ENCODE measurements at places on chromosomes 7 and 10.

GRCh38 chr10:15842556-15843169 lies 17.6 kb downstream of the MINDY3 start:
- DNase-seq: no peak

- no peak for DNase-seq
Measured at GRCh38 chr7:157003445-157003755, 7.1 kb downstream of the MNX1 start.

- DNase-seq: no peak
Measured at GRCh38 chr7:148838905-148839304, 45.2 kb downstream of the EZH2 start.

DNA sequence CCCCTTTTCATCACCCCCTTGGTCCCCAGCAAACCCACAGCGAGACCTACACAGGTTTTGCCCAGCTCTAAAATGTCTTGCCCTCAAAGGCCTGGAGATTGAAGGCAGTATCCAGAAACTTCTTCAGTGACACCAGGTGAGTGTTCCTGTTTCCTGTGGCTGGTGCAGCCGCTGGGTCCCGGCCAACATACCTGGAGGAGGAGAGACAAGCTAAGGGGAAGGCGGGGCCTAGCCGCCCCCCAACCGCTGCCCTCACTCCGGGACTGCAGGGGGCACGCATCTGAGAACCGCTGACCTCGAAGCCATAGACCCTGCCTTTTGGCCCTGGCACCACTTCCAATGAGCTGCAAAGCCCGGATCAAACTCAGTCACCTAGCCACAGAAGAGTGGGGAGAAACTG lies 27.0 kb downstream of the OGDHL start:
- no peak for DNase-seq

DNA sequence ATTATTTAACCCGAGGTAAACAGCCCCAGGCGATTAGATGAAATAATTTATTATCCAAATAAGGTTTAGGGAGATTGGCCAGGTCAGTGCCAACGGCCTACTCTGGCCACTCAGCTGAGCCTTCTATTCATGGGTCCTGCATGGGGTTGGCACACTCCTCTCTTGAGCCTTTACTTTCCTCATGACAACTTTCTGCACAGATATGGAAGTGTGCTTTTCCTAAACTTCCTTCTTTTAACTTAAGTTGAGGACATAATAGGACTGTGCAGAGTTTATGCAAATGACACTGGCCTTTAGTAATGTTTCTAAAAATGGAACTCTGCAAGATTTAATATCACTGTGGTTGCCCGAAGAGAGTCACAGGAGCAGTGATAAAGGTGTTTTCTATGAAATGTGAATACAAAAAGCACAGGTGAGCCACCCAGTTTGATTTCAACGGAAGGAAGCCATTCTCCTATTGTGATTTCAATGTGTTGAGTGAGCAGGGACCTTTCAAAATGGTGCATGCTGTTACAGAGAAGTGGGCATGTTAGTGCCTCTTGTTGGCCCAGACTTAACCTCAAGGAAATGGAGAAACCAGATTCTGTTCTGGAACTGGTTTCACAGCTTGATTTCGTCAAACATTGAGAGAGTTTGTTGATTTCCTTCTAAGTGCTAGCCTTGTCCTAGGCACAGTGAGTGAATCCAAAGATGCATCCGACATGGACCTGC lies 55.7 kb downstream of the LYZL2 start:
- no peak for DNase-seq

- DNase-seq: no peak
Measured at GRCh38 chr10:113474752-113475151, 78.1 kb upstream of the HABP2 start.

DNA sequence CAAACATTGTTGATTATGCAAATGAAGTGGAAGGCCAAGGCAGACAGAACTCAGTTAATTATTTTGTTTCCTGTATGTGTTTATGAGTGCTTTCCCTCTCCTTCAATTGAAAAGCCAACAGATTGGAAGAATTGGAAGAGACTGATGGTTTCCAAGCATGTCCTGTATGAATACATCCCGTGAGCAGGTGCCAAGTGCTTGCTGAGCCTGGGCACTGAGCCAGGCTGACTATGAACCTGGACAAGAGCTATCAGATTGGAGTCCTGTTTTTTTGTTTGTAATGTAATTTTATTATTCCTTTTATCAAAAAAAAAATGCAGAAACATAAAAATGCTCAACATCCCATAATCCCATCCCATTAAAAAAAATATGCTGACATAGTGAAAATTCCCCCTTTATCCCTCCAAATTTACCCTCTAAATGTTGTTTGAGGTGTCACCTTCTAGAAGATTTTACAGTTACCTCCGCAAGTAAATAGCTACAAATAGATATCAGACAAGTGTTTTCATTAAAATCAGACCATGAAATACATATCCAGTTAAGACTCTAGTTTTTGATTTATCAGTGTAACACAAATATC lies 449.5 kb downstream of the GRID1 start:
- no peak for DNase-seq

GRCh38 chr10:78819361-78820006 lies 249.3 kb upstream of the ZMIZ1 start:
- DNase-seq: no peak

DNA sequence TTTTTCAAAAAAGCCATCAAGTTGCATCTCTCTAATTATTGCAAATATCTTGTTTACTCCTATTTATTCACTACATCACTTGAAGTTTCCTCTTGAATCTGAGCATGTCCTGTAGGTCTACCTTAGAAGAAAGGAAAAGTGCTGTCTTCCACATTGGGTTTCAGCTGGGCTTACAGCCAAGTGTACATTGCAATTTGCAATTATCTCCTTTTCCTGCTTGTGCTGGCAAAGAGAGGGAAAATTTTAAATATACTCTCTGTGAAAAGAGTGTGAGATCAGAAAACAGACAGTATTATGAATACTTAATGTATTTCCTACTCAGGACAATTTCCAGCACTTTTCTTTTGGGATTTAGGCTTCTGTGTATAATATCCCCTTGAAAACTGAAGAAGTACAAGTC lies 839.7 kb downstream of the CNTNAP2 start:
- DNase-seq: no peak

DNA sequence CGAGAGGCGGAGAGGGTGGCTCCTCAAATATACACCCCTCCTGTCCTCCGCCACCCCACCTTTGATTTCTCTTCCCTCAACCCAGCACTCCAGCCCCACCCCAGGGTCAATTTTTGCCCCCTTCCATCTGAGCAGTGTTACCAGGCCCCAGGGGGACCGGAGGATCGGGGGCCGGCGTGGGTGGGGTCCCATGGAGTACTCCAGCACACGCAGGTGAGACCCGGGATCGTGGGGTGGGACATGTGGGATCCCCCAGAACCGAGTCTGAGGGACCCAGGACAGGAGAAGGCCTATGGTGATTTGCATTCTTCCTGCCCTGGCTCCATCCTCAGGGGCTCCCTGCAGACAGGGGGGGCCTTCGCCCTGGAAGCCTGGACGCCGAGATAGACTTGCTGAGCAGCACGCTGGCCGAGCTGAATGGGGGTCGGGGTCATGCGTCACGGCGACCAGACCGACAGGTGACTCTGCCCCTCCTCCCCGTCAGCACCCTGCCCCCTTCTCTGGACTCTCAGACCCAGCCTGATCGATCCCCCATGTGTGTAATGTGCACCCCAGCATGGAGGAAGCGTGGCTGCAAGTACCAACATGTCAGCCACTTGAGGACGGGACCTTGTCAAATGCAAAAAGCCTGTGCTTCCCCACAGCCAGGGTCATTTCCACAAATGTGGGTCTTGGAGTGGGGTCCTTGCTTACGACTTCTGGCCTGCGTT lies 744 bp downstream of the TRIP6 start:
- no peak for DNase-seq

DNA sequence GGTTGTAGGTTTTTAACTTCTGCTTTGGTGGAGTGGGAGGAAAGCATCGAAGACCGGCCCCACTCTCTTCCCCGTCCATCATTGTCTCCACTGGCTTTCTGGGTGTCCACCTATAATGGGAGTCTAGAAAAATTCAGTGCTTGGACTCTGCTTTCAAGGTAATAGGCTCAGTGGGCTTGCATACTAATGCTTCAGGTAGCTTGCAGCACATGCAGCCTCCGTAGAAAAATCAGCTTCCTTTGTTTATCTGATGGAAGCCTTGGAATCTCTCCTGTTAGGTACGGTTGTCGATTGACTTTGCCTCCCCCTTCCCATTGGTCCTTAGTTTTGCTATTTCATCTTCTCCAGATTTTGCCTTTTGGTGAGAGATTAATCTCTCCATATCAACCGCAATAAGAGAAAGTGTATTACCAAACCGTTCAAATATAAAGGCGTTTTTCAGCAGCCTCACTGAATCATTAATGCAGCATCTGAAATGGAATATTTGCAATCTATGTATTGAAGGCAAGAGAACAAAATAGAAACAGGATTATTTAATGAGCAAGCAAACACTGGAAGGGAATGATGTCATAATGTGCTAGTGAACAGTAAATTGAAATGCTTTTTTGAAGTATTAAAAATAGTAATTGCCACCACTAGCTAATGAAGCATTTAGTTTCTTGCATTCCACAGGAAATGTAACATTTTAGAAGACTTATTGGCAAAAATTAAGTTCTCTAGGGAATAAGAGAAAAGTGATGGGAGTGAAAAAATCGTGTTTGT lies 944 bp downstream of the AVL9 start:
- no peak for DNase-seq

GRCh38 chr10:78756604-78757343 lies 312.0 kb upstream of the ZMIZ1 start:
- peak; percentile 81 for DNase-seq

GRCh38 chr7:146636033-146636356 lies 519.4 kb downstream of the CNTNAP2 start:
- no peak for DNase-seq

- DNase-seq: no peak
Measured at GRCh38 chr10:71505862-71506261, 109.1 kb downstream of the CDH23 start.

DNA sequence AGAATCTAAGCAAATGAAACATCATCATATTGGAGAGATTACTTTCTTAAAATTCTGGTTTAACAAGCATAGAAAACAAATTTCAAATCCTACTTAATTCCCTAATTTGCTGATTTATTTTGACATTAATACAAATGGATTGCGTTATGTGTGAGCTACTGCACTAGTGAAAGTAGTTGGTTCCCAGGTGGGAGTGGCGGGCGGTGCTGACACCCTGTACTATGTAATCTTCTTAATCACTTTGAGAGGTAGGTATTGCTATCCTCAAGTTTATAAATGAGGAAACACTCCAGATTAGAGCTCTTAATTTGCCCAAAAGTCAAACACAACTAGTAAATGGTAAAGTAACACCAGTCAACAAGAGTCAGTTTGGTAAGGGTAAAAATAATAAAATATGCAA lies 131.1 kb downstream of the ELAPOR2 start:
- DNase-seq: no peak

DNA sequence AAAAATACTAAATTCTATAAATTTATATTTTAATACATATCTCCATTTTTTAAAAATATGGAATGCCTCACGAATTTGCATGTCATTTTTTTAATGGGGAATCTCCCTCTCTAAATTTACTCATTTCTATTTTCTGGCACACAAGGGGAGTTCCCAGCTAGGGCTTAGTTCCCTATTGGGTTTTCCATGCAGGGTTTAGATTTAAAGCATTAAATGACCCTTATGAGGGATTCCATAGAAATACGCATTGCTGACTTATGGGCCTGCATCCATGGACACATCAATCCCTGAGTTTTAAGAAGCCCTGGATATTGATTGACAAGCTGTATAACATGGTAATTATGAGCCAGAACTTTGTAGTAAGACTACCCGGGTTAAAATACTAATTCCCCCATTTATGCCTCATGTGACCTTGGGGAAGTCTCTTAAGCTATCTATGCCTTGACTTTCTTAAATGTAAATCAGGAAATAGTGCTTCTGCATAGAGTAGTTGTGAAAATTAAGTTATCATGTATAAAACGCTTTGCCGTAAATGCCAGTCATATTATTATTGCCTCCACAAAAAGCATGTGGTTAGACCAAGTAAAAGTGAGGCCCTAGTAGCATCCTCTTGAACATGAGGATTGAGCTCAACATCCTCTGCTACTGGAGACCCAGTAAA lies 78.8 kb upstream of the ANKRD1 start:
- DNase-seq: no peak

GRCh38 chr10:70558871-70559810 lies 43.4 kb downstream of the PRF1 start:
- DNase-seq: no peak

DNA sequence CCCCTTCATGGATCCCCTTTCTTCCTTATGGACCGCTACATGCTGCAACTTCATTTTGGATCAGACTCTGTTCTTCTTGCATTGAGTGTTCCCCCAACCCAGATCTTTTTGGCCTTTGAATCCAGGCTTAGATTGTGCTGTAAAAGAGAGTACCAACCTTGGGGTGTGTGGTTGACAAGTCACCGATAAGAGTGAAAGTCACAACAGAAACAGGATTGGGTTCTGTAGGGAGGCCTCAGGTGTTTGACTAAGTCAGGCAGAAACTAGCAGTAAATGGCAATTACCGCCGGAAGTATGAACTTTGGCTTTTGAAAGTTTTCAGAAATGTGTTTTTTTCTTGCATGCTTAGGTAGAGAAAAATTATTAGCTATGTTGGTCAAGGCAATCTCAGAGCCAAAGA lies 89.3 kb downstream of the TMEM106B start:
- no peak for DNase-seq

DNA sequence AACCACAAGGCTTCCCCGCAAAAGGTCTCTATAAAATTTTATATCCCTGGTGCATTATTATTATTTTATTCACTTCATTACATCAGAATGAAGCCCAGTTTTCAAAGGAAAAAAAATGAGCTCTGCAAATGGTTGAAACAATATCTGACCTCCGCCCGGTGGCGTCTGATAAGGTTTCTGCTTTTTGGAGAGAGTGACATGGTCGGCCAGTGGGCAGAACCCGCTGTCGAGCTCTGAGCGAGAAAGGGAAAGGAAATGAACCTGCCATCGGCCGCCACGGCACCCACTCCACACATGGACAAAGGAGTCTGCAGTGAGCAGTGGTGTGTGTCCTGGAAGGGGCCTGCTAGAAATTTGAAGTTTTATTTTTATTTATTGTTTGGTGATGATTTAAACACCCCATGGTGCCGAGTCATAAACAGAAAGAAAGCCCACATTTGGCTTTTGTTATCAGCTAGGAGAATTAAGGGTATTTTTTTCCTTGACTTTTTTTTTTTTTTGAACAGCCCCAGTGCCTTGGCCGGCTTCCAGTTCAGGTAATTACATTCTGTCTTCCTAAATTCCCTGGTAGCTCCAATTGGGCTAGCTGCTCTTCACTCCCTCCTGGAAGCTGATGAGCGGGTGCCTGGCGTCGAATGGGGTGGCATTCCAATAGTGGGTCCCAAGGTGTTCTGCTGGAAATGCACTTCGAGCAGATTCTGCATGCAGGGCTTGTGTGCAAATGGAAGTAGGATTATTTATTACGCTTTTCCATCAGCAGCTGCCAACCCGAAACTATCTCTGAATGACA lies 149.4 kb upstream of the MKI67 start:
- DNase-seq: no peak

DNA sequence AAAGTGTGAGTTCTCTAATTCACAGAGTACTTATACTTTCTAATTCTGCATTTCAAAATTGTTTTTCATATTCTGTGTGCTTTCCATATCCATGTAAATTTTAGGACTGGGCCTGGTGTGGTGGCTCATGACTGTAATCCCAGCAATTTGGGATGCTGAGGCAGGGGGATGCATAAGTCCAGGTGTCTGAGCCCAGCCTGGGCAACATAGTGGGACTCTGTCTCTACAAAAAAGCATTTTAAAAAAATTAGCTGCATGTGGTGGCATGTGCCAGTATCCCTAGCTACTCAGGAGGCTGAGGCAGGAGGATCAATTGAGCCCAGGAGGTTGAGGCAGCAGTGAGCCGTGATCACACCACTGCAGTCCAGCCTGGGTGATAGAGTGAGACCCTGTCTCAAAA lies 382.6 kb upstream of the AKR1E2 start:
- DNase-seq: no peak

- DNase-seq: no peak
Measured at GRCh38 chr10:123398180-123398591, 244.0 kb downstream of the BUB3 start.
